Gastroesophageal sphincter (tissue), 4 donors: ENCODE measurements at places on chromosomes 2 and 18.

- ATAC-seq = no peak
These were observed 16.3 kb downstream of the ABCB11 start for GRCh38 chr2:169014780-169015179.

- ATAC-seq = peak; percentile 57
These were observed 64.4 kb downstream of the AOX1 start for GRCh38 chr2:200650195-200650594.

DNA sequence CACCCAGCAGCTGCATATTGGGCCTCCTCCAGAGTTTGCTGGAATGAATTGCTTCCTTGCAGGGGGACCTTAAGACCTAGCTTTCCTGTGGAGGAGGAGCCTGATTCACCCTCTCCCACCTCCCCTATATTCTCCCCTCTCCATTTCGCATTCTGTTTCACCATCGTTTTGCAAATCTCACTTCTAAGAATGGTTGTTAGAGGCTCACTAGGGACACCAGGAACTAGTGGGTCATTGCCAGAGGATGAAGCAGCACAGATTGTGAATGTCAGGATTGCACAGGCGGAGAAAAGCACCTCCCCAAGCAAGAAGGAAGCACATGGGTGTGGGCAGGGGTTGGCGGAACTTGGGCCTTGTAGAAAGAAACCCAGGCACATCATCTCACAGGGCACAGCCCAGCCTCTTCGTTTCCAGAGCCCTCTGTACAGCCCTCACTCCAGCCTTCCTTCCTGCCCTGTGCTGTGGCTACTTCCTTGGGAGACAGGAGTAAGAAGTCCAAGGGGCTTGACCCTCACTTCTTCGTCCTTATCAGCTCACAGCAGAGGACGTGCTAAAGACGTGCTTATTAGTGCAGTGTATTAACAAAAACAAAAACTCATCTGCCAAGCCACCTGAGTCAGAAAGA is 63.4 kb downstream of the TACR1 start:
- no peak for ATAC-seq

- no peak for ATAC-seq
These were observed 37.5 kb upstream of the SESTD1 start for GRCh38 chr2:179302149-179302548.

GRCh38 chr2:230134496-230135129 is 65.9 kb upstream of the SLC16A14 start:
- ATAC-seq = peak; percentile 14

DNA sequence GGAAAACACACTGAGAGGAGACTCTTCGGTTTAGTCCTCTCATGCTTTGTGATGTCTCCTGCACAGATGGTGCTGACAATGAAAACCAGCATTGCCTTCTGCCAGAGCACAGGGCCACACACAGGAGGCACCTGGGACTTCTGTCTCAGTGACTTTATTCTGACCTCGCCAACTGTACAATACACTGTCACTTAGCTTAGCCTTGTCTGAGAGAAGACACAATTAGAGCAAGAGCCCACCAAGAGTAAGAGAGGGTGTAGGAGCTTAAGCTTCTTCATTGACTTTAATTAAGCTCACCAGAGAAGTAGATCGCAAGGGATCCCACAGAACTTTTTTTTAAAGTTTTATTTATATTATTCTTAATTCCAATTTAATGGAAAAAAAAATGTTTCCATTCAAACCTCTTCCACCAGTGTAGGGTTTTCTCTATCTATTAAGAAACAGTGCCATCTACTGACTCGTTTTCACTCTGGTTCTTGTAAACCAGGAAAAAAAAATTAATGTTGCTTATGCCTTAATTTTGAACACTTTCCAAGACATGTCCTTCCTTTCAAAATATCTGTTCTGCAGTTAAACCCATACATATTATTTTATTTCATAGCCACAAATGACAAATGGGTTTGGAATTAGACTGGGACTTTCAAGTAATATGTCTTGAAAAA is 42.4 kb upstream of the DDX18 start:
- ATAC-seq = no peak

DNA sequence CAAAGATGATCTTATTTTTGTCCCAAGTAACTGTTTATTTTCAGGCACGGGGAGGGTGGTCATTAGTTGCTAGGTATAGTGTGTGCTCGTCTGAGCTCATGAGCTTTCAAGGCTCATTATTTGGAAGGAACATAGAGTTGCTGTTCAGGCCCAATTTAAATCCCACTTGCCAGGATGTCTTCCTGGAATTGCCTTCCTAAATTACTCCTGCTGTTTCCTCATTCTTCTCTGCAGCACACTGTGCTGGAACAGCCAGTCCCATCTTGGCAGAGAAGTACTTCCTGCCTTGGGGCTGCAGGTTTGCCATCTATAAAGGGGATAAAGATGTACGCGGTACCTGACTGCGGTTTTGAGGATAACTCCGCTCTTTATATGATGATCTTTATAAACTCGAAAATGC is 37.3 kb downstream of the GREB1 start:
- ATAC-seq = peak; percentile 72

DNA sequence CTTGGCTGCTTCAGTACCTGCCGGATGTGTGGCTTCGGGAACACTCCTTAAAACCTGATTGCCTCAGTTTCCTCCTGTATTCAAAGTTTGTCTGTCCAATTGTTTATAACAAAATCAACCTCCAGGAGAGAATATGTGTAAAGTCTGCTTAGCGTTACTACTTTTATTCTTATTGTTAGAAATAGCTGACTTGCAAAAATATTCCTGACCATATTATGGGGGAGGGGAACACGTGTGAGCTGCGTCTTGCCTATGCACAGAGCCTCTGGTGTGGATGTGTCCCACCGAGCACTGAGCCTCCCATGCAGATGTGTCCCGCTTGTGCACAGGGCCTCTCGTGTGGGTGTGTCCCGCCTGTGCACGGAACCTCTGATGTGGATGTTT is 82.5 kb downstream of the DCDC2C start:
- ATAC-seq = no peak

DNA sequence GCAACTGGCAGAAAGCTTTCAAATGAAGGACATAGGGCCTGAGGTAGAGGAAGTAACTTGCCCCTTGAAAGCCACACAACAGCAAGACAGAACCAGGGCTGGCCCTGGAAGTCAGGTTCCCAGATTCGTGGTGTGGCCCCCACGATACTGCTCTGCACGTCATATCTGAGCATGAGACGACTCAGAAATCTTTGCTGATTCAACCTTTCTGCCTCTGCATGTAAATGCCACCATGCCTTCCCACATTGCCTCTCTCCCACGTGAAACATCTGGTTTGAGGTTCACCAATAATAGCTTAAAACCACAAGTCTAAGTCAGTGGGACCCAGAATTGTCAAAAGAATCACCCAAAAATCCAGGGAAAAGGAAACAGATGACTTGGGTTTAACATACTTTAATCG is 214.0 kb upstream of the TRIB2 start:
- ATAC-seq = no peak

DNA sequence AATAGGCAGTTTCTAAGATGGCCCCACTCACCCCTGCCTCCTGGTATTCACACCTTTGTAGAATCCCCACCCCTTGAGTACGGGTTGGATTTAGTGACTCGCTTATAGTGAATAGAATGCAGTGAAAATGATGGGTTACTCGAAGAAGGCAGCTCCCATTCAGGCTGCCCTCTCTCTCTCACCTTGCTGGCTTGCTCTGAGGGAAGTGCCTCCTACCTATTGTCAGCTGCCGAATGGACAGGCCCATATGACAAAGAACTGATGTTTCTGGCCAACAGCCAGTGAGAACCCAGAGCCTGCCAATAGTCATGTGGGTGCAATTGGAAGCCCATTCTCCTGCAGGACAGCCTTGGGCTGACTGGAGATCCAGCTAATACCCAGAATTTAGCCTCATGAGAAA is 22.1 kb upstream of the RNF103 start:
- ATAC-seq = no peak

GRCh38 chr2:99461828-99462483 is 27.9 kb downstream of the REV1 start:
- no peak for ATAC-seq

- no peak for ATAC-seq
These were observed 42.2 kb downstream of the KANSL1L start for GRCh38 chr2:210128961-210129360.

DNA sequence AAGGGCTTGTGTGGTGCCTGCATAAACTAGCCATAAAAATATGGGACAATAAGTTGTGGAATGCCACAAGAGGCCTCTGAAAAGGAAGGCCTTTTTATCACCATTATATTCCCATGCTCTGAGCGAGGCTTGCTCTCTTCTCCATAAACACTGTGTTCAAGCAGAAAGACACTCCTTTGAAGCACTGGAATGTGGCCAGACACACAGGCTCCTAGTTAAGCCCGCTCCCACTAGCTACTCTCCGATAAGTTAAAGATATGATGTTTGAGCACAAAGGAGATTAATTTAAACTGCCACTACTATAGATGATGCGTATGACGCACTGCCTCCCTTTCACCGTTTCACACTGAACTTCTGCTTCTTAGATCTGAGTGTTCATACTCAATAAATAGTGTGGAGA is 188.7 kb upstream of the TWIST2 start:
- ATAC-seq = no peak

DNA sequence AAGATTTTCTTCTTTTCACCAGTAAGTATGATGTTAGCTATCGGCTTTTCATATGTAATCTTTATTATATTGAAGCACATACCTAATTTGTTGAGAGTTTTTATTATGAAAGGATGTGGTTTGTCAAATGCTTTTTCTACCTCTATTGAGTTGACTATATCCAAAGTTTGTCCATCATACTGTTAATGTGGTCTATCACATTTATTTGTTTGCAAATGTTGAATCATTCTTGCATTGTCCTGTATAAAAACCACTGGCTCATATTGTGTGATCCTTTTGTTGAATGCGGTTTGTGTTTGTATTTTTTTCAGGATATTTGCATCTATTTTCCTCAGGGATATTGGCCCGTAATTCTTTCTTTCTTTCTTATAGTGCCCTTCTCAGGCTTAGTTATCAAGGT is 675.5 kb downstream of the NUP35 start:
- no peak for ATAC-seq

GRCh38 chr2:28648147-28648546 is 103.5 kb upstream of the PPP1CB start:
- peak; percentile 77 for ATAC-seq

DNA sequence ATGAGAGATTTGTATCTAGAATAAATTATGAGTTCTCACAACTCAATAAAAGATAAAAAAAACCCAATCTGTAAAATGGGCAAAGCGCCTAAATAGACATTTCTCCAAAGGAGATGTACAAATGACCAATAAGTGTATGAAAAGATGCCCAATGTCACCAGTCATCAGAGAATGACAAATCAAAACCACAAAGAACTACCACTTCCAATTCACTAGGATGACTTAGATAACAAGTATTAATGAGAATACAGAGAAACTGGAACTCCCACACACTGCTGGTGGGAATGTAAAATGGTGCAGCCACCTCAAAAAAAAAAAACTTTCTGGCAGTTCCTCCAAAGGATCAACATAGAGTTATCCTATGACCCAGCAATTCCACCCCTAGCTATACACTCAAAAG is 17.4 kb upstream of the COL6A3 start:
- no peak for ATAC-seq

- ATAC-seq = no peak
These were observed 150.3 kb upstream of the ZFP36L2 start for GRCh38 chr2:43376523-43377198.

- no peak for ATAC-seq
These were observed 17.0 kb downstream of the BABAM2 start for GRCh38 chr2:27907547-27907946.

DNA sequence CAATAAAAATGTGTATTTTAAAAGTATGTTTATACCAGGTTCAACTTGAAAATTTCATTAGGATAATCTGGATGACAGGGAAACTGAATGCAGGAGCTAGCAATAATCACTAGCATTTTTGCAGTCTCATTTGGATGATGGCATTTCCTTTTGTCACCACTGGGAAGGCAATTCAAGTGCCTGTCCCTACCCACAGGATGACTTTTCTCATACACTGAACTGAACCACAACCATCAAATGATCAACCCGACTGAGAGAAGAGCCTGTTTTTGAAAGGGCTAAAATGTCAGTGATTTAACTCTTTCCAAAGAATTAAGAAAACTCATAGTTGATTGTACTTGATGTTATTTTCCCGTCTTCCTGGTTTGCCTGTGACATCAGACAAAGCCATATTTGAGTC is 115.0 kb downstream of the FAM124B start:
- no peak for ATAC-seq

DNA sequence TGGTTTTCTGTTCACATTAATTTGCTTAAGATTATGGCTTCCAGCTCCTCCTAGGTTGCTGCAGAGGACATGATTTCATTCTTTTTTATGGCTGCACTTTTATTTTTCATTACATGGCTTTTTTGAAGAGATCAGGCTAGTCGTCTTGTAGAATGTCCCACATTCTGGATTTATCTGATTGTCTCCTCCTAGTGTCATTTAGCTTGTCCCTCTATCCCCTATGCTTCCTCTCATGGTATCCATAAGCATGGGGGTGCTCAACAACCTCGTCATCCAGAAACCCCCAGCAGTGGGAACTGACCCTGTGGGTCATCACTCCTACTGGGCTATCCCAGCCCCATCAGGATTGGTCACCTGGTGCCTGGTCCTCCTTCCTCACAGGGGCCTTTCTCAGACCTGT is 49.6 kb downstream of the SERTAD2 start:
- ATAC-seq = no peak

- ATAC-seq = no peak
These were observed 396.7 kb upstream of the DCC start for GRCh38 chr18:51943281-51943680.

- ATAC-seq = no peak
These were observed 40.1 kb upstream of the EHBP1 start for GRCh38 chr2:62665446-62665845.

DNA sequence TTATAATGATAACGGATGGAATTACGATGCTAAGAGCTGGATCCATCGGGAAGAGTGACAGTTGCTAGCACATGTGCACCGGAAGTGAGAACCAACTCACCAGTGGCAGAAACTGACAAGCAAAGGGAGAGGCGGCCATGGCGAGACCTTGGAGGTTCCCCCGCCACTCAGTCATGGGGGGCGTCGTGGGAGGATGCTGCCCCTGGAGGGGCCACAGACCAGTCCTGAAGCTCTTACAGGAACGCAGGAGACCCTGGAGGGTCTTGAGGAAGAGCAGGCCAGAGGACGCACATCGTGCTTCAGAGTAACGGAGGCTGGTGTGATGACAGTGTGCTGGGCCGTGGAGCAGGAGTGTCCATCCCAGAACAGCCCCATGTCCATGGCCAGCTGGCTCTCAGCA is 53.1 kb upstream of the KCNG2 start:
- ATAC-seq = no peak

DNA sequence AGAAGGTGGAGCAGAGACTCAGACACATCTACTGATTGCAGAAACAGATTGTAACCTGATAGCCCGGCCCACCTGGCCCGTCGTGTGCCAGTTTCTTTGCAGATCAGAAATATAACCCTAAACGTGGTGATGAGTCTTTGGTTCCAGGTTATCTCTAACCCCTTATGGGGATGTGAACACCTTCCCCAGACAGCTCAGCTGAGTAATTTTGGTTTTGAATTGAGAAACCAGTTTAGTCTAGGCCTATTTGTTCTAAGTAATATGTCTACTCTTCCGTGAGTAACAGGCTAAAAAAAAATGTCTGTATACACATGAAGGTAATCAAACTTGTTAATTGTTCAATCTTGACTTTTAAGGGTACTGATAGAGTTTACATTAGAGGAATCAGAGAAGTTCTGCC is 35.7 kb downstream of the RASGRP3 start:
- no peak for ATAC-seq
